ENCODE measurements at places on chromosomes 7 and 10.

DNA sequence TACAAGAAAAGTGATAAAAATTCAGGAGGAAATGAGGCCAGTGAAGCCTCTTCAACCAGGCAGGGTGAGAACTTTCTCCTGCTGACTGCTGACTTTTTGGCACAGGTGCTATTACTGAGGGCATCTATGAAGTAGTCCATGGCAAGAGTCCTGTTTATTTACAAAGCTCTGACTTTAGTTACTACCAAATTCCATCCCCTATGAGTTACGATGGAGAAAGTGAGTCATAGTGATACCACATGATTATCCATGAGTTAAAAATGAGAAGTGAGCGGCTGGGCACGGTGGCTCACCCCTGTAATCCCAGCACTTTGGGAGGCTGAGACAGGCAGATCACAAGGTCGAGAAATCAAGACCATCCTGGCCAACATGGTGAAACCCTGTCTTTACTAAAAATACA, 19.9 kb downstream of the CCDC3 start:
- no peak for DNase-seq

DNA sequence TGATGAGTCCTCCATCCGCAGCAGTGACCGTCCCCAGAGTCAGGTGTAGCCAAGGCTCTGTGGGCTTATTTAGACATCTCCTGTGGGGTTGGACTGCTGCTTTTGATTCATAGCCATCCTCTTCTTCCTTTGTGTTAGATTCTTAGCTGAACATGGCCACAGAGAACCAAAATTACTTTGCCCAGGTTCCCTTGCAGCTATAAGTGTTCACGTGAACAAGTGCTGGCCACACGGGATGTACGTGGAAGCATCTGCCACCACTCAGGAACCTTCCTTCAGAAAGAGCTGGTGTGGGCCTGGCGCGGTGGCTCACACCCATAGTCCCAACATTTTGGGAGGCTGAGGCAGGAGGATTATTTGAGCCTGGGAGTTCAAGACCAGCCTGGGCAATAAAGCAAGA, 49.1 kb downstream of the TMEM209 start:
- no peak for DNase-seq

GRCh38 chr7:22589641-22590201, 89.7 kb upstream of the STEAP1B start:
- DNase-seq: no peak

- no peak for DNase-seq
Measured at GRCh38 chr7:81473236-81473635, 296.6 kb downstream of the HGF start.

GRCh38 chr7:9242636-9243035, 809.2 kb downstream of the NXPH1 start:
- DNase-seq: no peak

- DNase-seq: no peak
Measured at GRCh38 chr7:107708956-107709355, 35.0 kb upstream of the CBLL1 start.

GRCh38 chr10:5492929-5493576, 6.3 kb downstream of the CALML5 start:
- DNase-seq: no peak

DNA sequence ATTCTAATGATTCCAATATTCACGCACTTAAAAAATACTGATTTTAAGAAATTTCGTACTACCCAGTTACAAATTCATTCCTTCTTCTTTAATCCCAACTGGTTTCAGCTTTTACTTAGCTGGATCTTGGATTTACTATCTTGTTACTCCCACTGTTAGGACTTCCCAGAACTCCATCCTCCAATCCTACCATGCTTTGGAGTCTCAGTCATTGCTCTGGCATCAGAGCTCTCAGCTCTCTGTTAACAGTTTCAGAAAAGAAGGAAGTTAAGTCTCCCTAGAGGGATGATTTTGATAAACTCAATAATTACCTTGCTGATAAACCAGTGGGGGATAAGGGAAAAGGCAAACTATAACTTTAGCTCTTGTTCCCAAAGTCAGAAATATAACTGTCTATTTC, 9.5 kb downstream of the PPA1 start:
- DNase-seq: no peak

DNA sequence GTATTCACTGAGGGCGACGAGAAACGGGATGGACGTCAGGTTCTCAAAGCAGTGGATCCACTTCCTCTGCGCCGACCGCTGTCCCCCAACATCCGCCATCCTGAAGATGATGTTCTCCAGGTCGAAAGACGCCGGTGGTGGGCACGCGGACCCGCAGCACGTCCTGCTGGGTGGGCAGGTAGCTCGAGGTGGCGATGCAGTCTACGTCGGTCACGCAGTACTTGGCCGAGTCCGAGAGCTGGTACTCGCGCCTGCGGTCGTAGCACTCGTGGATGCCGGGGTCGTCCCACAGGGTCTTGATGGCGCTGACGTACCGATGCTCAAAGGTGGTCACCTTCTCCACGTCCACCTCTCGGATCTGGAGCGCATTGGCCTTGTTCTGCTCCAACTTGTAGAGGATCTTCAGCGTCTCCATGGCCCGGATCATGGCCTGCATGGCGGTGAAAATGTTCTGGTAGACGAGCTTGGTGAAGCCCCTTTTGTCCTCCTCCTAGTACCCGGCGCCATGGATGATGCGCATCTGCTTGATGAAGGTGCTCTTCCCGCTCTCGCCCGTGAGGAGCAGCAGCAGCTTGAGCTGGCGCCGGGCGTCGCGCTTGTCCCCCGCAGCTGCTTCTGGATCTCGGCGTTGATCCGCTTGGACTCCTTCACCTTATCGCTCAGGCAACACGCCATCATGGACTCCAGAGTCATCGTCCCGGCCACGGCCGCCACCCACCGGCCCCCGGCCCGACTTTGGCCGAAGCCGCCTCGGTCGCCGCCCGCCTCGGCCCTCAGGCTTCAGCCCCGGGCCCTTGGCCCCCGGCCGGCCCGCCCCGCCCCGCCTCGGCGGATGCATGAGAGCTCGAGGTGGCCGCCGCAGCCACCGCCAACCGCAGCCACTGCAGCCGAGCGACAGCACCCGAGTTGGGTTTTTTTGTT, 122.9 kb upstream of the KCTD7 start:
- DNase-seq: no peak

Measured in hematopoietic multipotent progenitor cell (in vitro differentiated cells).